Cardiac septum (tissue), 1 donor: ENCODE measurements at places on chromosomes 7 and 10. TPM values are rescaled to one million over a fixed set of nuclear protein-coding genes. Genes with fewer than 3 reads are reported as not detected.

- no peak for DNase-seq
Observed at GRCh38 chr7:112336936-112337576, 113.2 kb upstream of the IFRD1 start.

DNA sequence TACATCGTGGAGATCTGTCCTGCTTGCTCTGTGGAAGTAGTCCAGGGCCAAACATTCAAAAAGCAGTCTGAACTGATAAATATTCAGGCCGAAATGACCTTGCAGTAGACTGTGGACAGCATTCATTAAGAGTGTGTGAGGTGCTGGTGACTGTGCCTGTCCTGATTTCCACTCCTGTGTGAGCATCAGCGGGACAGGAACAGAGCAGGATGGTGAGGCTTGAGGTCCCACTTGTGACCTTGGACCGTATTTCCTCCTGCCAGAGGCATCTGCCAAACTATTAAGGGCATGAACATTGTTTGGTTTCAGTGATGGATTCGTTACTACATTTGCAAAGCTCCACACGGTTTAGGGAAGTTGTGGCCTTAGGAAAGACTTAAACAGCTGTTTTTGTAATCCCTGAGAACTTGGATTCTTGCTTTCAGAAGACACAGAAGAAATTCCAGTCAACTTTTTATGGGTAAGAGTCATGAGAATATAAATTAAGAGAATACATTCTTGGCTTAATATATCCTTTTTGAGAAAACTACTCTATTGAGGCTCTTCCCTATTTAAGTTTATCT, 32.8 kb downstream of the CCNY start:
- no peak for DNase-seq

GRCh38 chr10:108358912-108359311, 1194.4 kb upstream of the SORCS1 start:
- DNase-seq, result no peak

DNA sequence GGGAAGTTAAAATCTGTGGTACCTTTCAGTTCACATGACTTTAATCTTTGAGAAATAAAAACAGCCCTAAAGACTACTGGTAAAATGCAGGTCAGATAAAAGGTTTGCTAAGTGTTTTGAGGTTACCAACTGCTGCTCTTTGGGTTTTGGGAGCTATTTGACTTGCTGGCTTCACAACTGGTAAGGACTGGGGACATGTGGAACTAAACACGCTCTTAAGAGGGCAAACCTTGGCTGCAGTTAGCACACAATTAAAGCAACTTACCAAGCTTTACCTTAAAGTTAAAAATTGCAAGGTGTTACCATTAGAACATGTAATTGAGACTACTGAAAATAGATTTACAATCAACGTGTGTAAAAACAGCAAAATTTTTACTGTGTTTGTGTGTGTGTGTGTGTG, 220.2 kb downstream of the PHF14 start:
- no peak for DNase-seq

EXOC4 gene
- total RNA-seq, result 30.8 TPM

DNA sequence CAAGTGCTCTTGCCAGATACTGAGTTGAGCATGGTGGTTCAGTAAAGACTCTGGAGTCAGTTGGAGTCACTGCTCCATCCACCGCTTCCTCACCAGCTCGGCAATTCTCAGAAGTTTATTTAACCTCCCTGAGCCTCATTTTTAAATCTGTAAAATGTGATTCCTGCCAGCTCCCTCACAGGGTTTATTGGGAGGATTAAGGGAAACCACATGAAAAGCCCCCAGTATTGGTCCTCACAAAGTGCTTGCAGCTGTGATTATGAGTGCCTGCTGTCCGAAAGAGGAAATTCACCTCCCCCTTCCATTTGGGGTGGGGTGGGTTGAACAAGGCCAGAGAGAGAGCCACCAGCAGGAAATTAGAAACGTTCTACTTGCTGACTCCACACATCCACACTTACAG, 99.0 kb downstream of the AOAH start:
- DNase-seq, result no peak

DNA sequence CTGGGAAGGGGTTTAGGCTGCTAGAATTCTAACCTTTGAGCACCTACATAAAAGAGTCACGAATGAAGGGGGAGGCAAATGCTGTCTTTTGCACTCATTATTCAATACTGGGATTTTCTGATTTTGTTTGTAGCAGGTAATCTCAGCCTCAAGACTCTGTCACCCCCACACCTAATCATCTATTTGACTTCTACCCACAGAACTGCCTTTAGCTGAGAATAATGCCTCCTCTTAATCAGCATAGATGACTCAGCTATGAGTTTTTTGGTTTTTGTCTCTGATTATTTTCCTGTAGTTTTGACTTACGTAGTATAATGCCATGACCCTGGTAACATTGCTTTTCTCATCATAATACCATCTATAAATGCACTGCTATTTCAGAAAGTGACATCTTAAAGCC, 42.7 kb upstream of the CACNB2 start:
- DNase-seq, result no peak

GRCh38 chr7:39510864-39511354, 55.3 kb upstream of the YAE1 start:
- no peak for DNase-seq

DNA sequence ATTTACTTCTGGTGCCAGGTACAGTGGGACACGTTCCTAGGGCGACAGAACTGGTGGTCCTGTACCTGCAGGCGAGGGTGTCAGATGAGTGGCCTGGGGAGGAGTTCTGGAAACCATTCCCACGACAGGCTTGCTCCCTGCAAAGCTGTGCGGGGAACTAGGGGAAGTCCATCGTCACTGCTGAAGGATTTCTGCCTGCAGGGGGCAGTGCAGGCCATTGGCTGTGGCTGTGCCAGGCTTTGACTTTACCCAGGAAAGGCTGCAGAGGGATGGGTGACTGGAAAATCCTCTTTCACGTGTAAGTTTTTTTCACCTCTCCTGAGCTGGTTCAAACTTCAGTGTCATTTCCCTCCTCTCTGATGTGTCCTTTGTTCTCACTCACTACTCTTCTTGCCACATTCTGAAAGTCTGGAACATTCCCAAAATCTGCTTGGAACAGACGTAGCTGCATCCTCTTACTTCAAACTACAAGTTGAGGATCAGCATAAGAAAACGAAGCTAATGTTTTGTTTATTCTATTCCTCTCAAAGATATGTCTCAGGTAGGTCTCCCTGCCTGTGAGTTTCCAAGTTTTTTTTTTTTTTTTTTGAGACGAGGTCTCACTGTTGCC, 126.5 kb downstream of the SH2D4B start:
- DNase-seq, result peak; percentile 91

DNA sequence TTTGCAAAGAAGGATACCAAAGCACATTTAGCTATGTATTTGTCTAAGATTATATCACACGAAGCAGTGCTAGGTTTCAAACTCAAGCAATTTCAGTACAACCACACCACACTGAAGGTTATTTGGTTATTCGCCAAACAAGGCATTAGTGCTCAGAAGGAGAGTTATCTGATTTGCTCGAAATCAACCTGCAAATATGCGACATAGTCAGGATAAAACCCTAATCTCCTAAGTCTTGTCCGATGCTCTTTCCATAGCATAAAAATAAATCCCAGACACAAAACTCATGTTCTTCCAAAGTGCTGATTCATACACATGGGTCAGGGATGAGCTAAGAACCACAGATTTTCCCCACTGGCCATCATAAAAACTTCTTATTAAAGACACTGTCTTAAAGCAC, 1288.0 kb upstream of the SORCS1 start:
- no peak for DNase-seq

- no peak for DNase-seq
Observed at GRCh38 chr10:33129996-33130386, 172.0 kb upstream of the ITGB1 start.

DNA sequence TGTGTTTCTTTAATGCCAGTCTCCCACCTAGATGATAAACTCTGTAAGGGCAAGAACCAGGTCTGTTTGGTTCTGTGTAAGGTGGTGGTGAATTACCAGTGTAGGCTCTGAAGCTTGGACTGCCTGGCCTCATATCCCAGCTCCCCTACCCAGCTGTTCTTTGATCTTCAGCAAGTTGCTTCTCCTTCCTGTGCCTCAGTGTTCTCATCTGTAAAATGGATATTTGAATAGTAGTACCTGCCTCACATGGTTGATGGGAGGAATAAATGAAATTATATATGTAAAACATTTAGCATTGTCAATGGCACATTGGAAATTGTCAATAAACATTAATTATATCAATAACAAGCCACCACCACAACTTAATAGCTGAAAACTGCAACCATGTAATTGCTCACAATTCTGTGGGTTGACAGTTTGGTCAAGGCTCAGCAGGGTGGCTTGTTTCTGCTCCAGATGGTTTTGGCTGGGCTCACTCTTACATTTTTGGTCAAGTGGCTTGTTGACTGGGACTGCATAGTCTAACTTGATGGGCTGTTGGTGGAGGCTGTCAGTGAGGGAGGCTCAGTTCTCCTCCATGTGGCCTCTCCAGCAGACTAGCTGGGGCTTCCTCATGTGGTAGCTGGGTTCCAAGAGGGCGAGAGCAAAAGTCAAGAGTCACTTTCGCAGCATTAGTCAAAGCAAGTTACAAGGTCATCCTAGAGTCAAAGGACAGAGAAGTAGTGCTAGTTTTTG, 84.5 kb upstream of the DUSP5 start:
- DNase-seq, result no peak

PPP1R3A gene
- 74.8 TPM for total RNA-seq

DNA sequence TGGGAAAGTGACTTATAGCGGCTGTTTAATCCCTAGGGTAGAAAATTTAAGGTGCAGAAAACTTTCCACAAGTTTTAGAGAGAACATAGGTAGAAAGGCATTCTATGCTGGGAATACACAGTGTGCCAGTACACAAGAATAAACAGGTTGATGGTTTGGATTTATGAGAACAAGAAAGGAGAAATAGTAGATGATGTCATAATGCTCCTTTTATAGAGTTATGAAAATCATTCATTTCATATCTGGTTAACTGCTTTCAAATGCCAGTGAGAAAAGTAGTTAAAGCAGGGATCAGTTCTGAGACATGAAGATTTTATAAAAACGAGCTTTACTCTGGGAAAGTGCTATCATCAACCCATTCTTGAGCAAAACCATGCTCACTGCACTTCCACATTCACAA, 311.4 kb downstream of the PARD3 start:
- DNase-seq, result no peak

DNA sequence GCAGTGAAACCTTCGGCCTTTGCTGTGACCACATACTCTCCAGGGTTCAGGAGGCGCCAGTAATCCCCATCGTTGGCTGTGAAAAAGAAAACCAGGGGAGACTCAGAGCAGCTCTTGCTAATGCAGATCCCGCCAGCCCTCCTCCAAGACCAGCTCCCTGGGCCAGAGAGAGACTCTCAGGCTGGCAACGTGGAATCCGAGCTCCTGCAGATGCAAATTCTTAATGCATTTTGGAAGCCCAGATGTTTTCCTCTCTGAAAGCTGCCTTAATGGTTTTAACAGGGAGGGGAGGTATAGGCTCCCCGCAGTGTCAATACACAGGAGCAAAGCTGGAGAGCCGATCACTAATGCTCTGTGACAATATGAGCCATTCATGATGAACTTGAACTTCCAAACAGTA, 80.8 kb downstream of the GPR26 start:
- no peak for DNase-seq

PNLIPRP3 gene
- total RNA-seq, result not detected
